ENCODE measurements at places on chromosomes 5 and 9.

DNA sequence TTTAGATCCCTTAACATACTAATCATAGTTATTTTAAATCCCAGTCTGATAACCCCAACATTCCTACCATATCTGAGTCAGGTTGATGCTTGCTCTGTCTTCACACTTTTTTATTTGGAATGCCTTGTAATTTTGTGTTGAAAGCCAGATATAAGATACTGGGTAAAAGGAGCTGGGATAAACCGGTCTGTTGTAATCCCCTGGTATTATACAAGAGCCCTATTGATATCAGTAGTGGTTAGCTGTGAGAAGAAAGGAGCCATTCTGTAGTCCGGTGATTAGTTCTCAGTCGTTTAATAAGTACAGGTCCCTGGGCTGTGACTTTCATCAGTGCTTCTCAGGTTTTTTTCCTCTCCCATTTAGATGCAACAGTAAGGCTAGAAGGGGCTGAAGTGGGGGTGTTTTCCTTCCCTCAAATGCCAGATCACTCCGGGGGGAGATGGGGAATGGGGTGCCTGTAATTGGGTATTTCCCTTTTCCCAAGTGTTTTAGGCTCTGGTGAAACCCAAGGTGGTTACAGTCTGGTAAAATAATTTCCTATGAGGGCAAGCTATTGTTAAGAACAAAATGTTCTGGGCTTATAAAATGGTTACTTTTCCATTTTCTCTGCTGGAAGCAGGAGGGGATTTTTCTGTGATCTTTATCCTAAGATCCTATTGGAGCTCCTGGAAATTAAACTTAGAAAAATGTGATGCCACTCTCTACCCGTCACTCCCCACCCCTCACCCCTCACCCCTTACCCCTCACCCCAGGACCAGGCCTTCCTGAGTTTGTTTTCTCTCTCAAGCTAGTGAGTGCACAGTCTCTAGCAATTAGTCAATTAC, 72.7 kb downstream of the KCNN2 start:
- no peak for DNase-seq

DNA sequence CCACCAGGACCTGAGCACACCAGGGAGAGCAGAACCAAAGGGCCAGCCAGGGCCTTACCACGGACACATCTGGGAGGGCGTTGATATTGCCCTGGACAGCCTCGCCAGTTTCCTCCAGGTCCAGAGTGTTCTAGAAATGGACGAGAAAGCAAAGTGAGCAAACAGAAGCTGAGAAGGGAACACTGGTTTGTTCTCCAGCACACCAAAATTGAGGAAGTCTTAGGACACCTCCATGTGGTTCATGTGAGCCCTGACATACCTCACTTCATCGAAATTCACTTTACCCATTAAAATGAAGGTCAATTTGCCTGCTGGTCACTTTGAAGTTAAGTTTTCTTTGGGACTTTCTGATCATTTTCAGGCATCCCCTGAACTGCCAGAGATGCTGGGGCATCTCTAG, 20.1 kb upstream of the AKNA start:
- DNase-seq: no peak

- no peak for DNase-seq
Measured at GRCh38 chr5:143733665-143734455, 78.1 kb upstream of the HMHB1 start.

- no peak for DNase-seq
Measured at GRCh38 chr9:74555565-74555964, 58.4 kb downstream of the RORB start.

GRCh38 chr9:118271936-118272335, 567.7 kb downstream of the TLR4 start:
- DNase-seq: no peak

DNA sequence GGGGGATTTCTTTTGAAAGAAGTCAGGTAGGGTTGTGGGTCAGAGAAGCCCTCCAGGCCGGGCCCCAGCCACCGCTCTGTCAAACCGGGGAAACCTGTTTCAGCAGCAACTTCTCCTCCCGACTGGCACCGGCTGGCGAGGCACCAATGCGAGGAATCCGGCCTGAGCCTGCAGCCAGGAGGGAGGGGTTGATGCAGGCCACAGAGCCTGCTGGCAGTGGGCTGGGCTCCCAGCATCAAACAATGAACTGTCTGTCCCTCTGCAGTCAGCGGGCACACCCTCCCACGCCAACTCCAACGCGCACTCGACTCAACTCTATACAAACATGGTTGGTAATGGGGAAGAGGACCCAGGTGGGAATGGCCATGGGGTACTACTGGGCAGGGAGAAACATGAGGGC, 12.1 kb downstream of the PCDH1 start:
- DNase-seq: no peak
